ENCODE measurements at places on chromosomes 2 and 18.

- DNase-seq, result no peak
- H3K4me1 ChIP-seq, result peaks cover 4% of the 10 kb centered on the region
- no peak overlapping the region for H3K27ac ChIP-seq
- no peaks in the 10 kb centered on the region for H3K27me3 ChIP-seq
Measured at GRCh38 chr2:147325990-147326389, 518.8 kb upstream of the ACVR2A start.

- H3K36me3 ChIP-seq, result no peaks in the 10 kb centered on the region
- no peaks in the 10 kb centered on the region for H3K4me1 ChIP-seq
- H3K27ac ChIP-seq, result no peak overlapping the region
- no peak for DNase-seq
- peaks cover 6% of the 10 kb centered on the region for H3K27me3 ChIP-seq
Measured at GRCh38 chr18:22320771-22321170, 96.9 kb downstream of the CTAGE1 start.

DNA sequence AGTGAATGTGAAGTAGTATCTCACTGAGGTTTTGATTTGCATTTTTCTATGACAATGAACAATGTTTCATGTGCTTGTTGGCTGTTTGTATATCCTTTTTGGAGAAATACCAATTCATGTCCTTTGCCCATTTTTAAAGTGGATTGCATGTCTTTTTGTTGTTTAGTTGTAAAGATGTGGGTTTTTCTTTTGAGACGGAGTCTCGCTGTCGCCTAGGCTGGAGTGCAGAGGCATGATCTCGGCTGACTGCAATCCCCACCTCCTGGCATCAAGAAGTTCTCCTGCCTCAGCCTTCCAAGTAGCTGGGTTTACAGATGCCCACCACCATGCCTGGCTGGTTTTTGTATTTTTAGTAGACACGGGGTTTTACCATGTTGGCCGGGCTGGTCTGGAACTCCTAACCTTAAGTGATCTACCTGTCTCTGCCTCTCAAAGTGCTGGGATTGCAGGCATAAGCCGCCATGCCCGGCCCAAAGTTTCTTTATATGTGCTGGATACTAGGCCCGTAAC, 236.7 kb downstream of the MYCN start:
- H3K27ac ChIP-seq, result no peak overlapping the region
- no peak overlapping the region for H3K4me3 ChIP-seq
- no peaks in the 10 kb centered on the region for H3K36me3 ChIP-seq
- no peak for DNase-seq
- H3K4me1 ChIP-seq, result no peaks in the 10 kb centered on the region

GRCh38 chr2:85854897-85855296, 33.9 kb downstream of the ST3GAL5 start:
- no peak overlapping the region for H3K4me3 ChIP-seq
- no peak for DNase-seq
- no peaks in the 10 kb centered on the region for H3K27me3 ChIP-seq
- peaks cover 32% of the 10 kb centered on the region for H3K4me1 ChIP-seq
- H3K36me3 ChIP-seq, result peaks cover 44% of the 10 kb centered on the region

DNA sequence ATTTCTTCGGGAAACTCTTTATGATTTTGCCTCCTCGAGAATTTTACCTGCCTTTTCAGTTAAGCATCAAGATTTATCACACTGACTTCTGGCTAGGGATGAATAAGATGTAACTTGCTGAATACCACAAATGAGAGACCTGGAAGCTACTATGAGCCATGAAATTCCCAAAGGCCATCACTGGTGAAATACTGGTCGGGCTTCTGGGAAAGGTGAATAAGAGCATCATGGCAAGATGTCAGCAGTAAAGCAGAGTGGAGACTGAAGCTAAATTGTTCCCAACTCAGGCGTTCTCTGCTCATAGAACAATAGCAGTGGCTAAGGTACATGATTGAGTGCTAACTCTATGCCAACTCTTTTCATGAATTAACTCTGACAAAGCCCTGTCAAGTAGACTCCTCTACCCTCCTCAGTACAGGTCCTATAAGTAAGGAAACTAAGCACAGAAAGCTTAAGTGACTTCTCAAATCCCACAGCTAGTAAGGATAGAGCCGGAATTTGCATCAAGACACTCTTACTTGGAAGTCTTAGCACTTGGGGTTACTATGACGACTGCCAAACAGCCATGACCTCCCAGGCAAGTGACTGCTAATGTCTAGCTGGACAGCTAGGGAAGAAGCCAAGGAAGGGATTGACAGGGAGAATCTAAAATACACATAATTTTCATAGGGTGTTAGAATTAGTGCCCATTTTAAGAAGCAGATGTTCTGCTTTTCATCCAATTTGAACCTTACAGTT, 22.7 kb upstream of the DSC3 start:
- H3K4me3 ChIP-seq, result no peak overlapping the region
- no peak for DNase-seq
- H3K27ac ChIP-seq, result no peak overlapping the region

DNA sequence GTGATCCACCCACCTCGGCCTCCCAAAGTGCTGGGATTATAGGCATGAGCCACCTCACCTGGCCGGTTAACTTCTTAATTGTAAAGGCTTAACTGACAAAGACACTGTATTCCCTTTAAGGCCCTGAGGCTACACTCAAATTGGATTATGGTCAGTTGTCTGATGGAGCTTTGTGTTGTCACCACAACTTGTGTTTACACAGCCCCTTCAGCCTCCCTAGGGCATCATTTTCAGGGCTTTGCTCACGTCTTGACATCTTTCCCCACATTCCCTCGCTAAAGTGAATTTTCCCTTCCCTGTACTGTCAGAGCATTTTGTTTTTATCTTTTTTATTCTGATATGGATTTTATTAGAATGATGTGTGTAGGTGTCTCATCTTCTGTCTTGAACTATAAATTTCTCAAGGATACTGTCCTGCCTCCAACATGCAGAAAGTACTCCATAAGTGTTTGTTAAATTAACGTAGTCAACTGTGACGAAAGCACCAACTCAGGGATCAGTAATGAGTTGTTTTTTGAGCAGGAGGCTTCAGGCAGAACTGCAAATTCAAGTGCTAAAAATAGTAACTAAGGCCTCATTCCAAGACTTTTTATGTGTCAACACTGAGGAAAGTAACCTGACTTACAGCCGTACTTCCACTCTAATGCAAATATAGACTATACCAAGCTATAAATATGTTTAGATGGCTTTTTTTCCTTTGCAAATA, 77.1 kb upstream of the NARS1 start:
- no peaks in the 10 kb centered on the region for H3K4me1 ChIP-seq
- H3K27ac ChIP-seq, result no peak overlapping the region
- DNase-seq, result no peak

GRCh38 chr2:38748391-38748790, 2.8 kb downstream of the SRSF7 start:
- DNase-seq, result no peak
- H3K36me3 ChIP-seq, result peaks cover 73% of the 10 kb centered on the region
- H3K27ac ChIP-seq, result no peak overlapping the region
- no peaks in the 10 kb centered on the region for H3K27me3 ChIP-seq

- no peaks in the 10 kb centered on the region for H3K27me3 ChIP-seq
- H3K27ac ChIP-seq, result no peak overlapping the region
- H3K4me1 ChIP-seq, result no peaks in the 10 kb centered on the region
- H3K36me3 ChIP-seq, result peaks cover 8% of the 10 kb centered on the region
- DNase-seq, result no peak
Measured at GRCh38 chr18:9249254-9249653, 85.3 kb upstream of the TWSG1 start.

- H3K36me3 ChIP-seq, result peaks cover 93% of the 10 kb centered on the region
- H3K4me3 ChIP-seq, result no peak overlapping the region
- H3K27me3 ChIP-seq, result no peaks in the 10 kb centered on the region
Measured at GRCh38 chr2:230209422-230210051, 10.2 kb downstream of the SP110 start.

DNA sequence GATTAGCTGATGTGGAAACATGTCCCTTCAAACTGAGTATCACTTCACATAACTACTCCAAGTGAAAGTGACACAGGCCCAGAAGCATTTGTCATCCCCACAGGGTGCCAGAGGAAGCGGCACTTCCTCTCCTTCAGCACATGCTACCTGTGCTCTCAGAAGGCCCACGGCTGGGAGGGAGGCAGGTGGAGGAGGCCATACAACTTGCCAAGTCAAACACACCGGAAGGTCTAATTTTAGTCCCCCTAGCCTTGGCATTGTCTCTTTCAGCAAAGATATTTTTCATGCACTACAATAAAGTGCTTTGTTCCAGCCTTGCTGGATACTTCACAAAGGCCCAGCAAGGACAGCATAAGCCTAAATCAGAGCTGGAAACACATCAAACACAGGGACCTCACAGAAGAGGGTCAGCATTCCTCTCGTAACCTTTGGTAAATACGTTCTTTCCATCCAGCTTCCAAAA, 38.0 kb downstream of the VSNL1 start:
- H3K4me3 ChIP-seq, result no peak overlapping the region
- DNase-seq, result no peak
- H3K27ac ChIP-seq, result no peak overlapping the region
- H3K36me3 ChIP-seq, result no peaks in the 10 kb centered on the region

DNA sequence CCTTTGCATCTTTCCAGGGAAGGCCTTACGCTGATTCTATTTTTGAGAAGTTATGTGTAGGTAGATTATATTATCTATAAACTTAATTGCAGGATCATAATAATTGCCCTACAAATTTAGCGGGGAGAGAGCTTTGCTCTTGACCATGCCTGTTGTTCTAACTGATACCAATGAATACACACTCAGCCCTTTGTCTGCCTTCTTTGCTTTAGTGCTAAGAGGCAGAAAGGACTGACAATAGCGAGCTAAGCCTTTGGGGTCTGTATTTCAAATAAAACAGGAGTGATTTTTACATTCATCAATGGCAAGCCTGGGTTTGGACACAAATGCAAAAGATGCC, 115.3 kb upstream of the STON1 start:
- H3K27ac ChIP-seq, result 0 out of 2 replicates have a peak overlapping the region, but pooled peaks have one; percentile 64
- peaks cover 29% of the 10 kb centered on the region for H3K4me1 ChIP-seq
- H3K27me3 ChIP-seq, result no peaks in the 10 kb centered on the region
- H3K36me3 ChIP-seq, result no peaks in the 10 kb centered on the region
- no peak for DNase-seq

GRCh38 chr18:48583573-48583972, 44.7 kb downstream of the CTIF start:
- no peaks in the 10 kb centered on the region for H3K36me3 ChIP-seq
- no peak overlapping the region for H3K4me3 ChIP-seq
- no peaks in the 10 kb centered on the region for H3K4me1 ChIP-seq
- no peak for DNase-seq

- peaks cover 20% of the 10 kb centered on the region for H3K27me3 ChIP-seq
- no peaks in the 10 kb centered on the region for H3K4me1 ChIP-seq
- no peak overlapping the region for H3K27ac ChIP-seq
- no peak for DNase-seq
- H3K4me3 ChIP-seq, result no peak overlapping the region
Measured at GRCh38 chr18:32383050-32383819, 87.4 kb downstream of the GAREM1 start.

DNA sequence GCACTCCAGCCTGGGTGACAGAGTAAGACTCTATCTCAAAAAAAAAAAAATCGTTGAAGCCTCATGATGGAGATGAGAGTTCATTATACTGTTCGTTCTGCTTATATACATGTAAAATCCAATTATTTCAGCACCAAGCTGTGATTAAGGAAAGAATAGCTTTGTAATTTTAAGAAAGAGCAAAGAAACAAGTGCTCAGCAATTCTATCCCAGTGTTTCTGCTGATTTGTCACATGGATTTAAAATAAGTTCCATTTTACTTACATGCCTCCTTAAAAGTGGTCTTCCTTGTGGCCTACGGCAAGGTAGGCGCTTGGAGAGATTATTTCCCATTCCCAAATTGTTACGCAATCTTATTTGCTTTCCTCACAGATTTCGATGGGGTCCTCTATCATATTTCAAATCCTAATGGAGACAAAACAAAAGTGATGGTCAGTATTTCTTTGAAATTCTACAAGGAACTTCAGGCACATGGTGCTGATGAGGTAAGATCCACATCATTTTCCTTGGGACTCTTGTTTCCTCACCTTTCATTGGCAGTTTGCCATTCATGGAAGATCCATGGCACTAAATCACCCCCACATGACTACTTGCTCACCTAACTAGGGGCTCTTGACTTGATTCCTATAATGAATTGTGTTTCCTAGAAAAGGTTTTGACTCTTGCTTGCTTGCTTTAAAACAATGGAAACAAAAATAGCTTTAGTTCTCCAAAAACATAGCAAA, 11.5 kb downstream of the ARPC2 start:
- peaks cover 88% of the 10 kb centered on the region for H3K36me3 ChIP-seq
- H3K4me1 ChIP-seq, result peaks cover 45% of the 10 kb centered on the region

- no peak for DNase-seq
- no peaks in the 10 kb centered on the region for H3K36me3 ChIP-seq
- H3K27me3 ChIP-seq, result no peaks in the 10 kb centered on the region
Measured at GRCh38 chr2:212811921-212812320, 273.3 kb upstream of the ERBB4 start.

GRCh38 chr18:40096675-40097074, 1858.4 kb upstream of the PIK3C3 start:
- no peaks in the 10 kb centered on the region for H3K4me1 ChIP-seq
- no peak overlapping the region for H3K4me3 ChIP-seq
- no peaks in the 10 kb centered on the region for H3K27me3 ChIP-seq
- no peak for DNase-seq
- no peaks in the 10 kb centered on the region for H3K36me3 ChIP-seq
- H3K27ac ChIP-seq, result no peak overlapping the region

DNA sequence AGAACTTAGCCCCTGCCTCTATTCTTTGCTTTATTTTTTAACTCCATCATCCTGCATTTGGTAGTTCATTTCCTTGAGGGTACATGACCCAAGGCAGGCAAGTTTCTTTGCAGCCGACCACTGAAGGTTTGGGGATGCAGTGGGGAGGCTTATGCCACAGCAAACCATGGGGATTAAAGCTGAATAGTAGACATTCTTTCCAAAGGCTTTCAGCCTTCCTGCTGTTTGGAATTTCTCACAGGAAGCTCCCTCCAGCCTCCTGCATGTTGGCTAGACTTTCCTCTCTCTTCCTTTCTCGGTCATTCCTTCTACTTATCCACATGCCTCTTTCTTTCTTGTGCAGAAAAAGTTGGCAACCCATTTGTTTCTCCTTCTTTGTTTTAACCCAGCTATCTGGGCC, 77.3 kb downstream of the SOCS6 start:
- no peak overlapping the region for H3K4me3 ChIP-seq
- no peaks in the 10 kb centered on the region for H3K4me1 ChIP-seq
- H3K27ac ChIP-seq, result no peak overlapping the region
- H3K36me3 ChIP-seq, result no peaks in the 10 kb centered on the region
- DNase-seq, result no peak
- H3K27me3 ChIP-seq, result no peaks in the 10 kb centered on the region

GRCh38 chr2:222133897-222134296, 164.9 kb downstream of the PAX3 start:
- DNase-seq, result no peak
- no peaks in the 10 kb centered on the region for H3K36me3 ChIP-seq
- no peak overlapping the region for H3K27ac ChIP-seq
- no peaks in the 10 kb centered on the region for H3K4me1 ChIP-seq
- H3K27me3 ChIP-seq, result no peaks in the 10 kb centered on the region
- H3K4me3 ChIP-seq, result no peak overlapping the region

DNA sequence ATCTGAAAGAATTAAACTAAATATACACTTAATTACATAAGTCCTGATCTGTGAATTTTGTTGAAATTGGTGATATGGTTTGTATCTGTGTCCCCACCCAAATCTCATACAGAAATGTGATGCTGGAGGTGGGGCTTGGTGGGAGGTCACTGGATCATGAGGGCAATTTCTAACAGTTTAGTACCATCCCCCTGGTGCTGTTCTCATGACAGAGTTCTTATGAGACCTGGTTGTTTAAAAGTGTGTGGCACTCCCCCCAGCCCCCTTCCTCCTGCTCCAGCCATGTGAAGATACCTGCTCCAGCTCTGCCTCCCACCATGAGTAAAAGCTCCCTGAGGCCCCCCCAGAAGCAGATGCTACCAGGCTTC, 18.7 kb downstream of the FEZ2 start:
- peaks cover 75% of the 10 kb centered on the region for H3K36me3 ChIP-seq
- no peak overlapping the region for H3K27ac ChIP-seq
- H3K27me3 ChIP-seq, result no peaks in the 10 kb centered on the region
- no peak for DNase-seq
- no peak overlapping the region for H3K4me3 ChIP-seq

Measured in DND-41 (cell line).